ENCODE measurements at places on chromosomes 13 and 19.

- no peak for DNase-seq
Measured at GRCh38 chr19:49071860-49072547, 495 bp downstream of the KCNA7 start.

- DNase-seq: no peak
Measured at GRCh38 chr19:47998800-47999199, 4.4 kb downstream of the ELSPBP1 start.

- DNase-seq: no peak
Measured at GRCh38 chr13:23985060-23985459, 87.8 kb upstream of the C1QTNF9B start.

DNA sequence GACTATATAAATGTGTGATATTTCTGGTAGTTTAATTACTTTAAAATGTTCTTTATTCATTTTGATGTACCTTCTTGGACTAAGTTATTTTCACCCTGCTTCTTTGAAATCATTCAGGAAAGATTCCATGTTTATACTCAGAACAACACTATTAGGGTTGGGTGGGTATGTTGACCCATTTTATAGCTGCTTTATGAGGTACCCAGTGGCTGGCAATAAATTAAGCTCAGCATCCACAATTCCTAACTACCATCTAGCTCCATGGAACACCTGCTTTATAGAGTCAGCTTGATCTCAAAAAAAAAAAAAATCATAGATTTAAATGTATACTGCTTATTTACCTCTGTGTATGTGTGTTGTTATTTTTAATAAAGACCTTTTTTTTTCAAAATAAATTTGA, 78.9 kb upstream of the ZNF91 start:
- DNase-seq: no peak

- DNase-seq: no peak
Measured at GRCh38 chr19:362683-363082, 18.1 kb upstream of the MIER2 start.

DNA sequence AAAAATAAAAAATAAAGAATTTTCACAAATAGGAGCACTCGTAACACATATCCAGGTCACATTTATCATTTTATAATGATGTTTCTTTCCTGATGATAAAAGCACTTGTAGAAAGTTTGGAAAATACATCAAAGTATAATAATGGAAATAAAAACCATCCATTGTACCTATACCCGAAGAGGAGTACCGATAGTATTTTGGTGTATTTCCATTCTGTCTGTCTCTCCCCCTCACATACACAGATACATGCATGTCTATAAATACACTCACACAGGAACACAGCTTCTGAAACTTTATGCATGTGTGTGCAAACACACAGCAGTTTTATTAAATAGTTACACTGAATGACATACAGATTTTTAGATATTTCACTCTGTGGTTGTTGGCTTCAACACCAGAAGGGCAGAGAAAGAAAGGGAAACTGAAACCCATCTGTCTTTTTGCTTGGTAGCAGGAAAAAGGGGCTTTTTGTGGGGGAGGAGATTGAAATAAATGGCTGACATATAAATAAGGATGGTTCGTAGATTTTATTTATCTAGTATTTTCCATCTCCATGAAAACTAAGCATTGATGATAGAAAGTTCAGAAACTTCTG, 114.8 kb downstream of the LRCH1 start:
- DNase-seq: no peak

GRCh38 chr13:98212763-98213162, 35.7 kb upstream of the RNF113B start:
- no peak for DNase-seq

GRCh38 chr19:6717441-6717971, 2.9 kb downstream of the C3 start:
- no peak for DNase-seq

DNA sequence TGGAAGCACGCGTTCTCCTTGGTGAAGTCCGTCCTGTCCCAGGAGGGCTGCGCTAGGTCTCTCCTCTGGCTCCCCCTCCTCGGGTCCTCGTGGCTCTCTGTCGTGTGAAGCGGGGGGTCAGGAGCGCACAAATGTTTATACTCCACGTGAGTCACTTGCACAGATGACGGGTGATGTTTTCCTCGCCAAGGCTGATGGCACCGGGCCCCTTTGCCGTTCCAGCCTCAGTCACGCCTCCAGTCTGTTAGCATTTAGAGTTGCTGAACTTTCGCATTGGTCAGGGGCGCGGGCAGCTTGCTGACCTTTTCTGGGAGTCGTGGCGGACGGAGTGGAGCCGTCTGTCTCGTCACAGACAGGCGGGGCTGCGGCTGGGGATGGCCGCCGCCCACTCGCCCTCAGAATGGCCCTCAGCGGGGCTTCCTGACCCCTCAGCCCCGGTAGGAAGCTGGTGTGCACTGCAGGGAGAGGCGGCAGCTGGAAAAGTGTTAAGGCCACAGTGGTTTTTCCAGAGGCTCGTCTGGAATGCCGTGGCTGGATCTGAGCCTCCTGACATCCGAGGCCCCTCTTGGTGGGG, 13.7 kb downstream of the KLHL26 start:
- no peak for DNase-seq

- no peak for DNase-seq
Measured at GRCh38 chr19:35901055-35901644, 810 bp upstream of the NFKBID start.

Measured in stimulated activated CD8-positive, alpha-beta memory T cell treated with anti-CD3 and anti-CD28 coated beads, Interleukin-2, amount 100 ng/mL, for 1 hour (primary cell).